ENCODE measurements at places on chromosomes 2 and 18.

- H3K4me1 ChIP-seq, result no peaks in the 10 kb centered on the region
- H3K36me3 ChIP-seq, result no peaks in the 10 kb centered on the region
- H3K4me3 ChIP-seq, result no peak overlapping the region
Observed at GRCh38 chr18:22734791-22735627, 198.1 kb upstream of the RBBP8 start.

DNA sequence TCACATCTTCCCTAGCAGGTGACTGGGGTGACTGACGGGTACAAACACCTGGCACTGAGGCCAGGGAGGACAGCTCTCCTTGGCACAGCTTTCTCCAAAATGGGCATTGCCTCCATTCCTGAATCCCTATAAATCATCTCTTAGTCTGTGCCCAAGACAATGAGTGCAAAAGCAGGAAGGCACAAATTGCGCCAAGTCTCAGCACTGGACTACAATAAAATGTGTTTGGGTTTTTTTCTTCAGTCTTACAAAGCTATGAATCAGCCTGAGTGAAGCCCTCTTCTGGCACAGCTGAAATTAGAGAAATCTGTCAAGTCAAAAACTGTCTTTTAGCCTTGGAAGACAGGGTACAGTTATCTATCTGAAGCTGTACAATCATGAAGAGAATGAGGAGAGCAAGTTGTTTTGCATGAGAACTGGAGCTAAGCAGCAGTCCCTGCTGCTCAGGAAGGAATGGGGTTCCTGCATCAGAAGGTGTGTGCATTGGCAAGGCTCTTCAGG is 90.8 kb downstream of the EPB41L3 start:
- H3K27me3 ChIP-seq, result no peaks in the 10 kb centered on the region
- H3K27ac ChIP-seq, result no peak overlapping the region
- DNase-seq, result no peak
- H3K4me3 ChIP-seq, result no peak overlapping the region
- no peaks in the 10 kb centered on the region for H3K36me3 ChIP-seq

DNA sequence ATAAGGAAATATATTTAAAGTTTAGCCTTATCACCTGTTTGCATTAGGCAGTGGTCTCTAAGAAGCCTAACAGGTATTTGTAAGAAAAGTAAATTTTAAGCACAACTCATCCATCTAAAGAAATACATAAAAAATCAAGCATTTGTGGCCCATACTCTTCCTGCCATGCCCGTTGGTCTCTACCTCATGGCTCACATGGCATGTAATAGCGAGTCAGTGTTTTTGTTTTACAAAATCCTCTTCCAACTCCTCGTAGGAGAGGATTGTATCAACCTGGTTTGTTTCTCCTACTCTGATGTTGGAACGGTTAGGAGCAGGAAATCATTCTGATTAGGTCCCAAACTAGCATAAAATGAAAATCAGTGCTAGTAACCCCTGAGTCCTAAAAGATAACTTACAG is 91.8 kb downstream of the FMNL2 start:
- peaks cover 77% of the 10 kb centered on the region for H3K4me1 ChIP-seq
- no peak overlapping the region for H3K4me3 ChIP-seq
- no peak overlapping the region for H3K27ac ChIP-seq
- DNase-seq, result no peak
- H3K27me3 ChIP-seq, result no peaks in the 10 kb centered on the region
- no peaks in the 10 kb centered on the region for H3K36me3 ChIP-seq

DNA sequence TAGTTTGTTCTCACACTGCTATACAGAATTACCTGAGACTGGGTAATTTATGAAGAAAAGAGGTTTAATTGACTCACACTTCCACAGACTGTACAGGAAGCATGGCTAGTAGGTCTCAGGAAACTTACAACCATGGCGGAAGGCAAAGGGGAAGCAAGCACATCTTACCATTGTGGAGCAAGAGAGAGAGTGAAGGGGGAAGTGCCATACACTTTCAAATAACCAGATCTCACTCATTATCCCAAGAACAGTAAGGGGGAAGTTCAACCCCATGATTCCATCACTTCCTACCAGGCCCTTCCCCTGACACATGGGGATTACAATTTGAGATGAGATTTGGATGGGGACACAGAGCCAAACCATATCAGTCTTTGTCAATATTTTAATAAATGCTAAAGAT is 5.0 kb upstream of the CRYGB start:
- H3K4me1 ChIP-seq, result no peaks in the 10 kb centered on the region
- no peaks in the 10 kb centered on the region for H3K27me3 ChIP-seq
- DNase-seq, result no peak

- no peaks in the 10 kb centered on the region for H3K4me1 ChIP-seq
- no peak overlapping the region for H3K27ac ChIP-seq
- no peak overlapping the region for H3K4me3 ChIP-seq
- H3K27me3 ChIP-seq, result no peaks in the 10 kb centered on the region
- no peaks in the 10 kb centered on the region for H3K36me3 ChIP-seq
Observed at GRCh38 chr18:54755456-54755855, 72.8 kb upstream of the RAB27B start.

- H3K4me1 ChIP-seq, result no peaks in the 10 kb centered on the region
- H3K27me3 ChIP-seq, result no peaks in the 10 kb centered on the region
- DNase-seq, result no peak
- no peak overlapping the region for H3K4me3 ChIP-seq
Observed at GRCh38 chr18:63097178-63097577, 222.4 kb downstream of the BCL2 start.

GRCh38 chr18:62357079-62357719 is 32.1 kb downstream of the TNFRSF11A start:
- H3K27me3 ChIP-seq, result no peaks in the 10 kb centered on the region
- no peaks in the 10 kb centered on the region for H3K4me1 ChIP-seq
- DNase-seq, result no peak
- no peaks in the 10 kb centered on the region for H3K36me3 ChIP-seq

DNA sequence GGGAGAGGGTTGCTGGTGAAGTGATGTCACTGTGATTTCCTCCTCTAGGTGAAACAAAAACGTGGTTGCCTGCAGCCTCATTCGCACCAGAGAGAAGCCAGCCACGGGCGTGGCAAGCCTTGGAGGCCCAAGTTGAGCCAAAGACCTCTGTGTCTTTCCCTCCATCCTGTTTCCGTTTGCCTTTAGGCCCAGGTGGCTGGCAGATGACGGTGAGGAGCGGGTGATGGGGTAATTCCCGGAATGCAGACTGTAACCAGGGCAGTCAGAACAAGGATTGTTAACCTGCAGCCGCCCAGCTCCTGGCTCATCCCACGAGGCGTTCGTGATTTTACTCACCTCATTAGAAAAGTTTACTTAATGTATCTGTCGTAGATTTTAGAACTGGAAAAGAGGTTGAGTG is 14.4 kb downstream of the CTIF start:
- peaks cover 53% of the 10 kb centered on the region for H3K36me3 ChIP-seq
- DNase-seq, result no peak
- no peaks in the 10 kb centered on the region for H3K27me3 ChIP-seq

DNA sequence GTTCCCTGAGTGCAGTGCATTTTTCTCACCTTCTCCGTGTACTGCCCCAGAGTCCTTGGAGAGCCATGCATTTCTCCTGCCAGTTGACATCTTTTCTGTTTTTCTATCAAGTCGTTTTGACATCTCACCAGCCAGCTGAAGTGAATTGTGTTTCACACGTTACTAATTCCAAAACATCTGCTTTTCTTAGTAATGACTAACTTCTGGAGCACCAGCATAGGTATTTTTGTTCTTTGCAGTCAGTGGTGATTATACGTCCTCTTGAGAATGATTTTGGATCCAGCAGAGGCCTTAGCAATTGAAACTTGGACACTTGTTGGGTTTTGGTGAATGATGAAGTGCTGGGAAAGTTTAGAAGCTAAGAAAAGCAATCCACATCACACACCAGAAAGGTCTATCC is 112.5 kb downstream of the PIK3C3 start:
- no peaks in the 10 kb centered on the region for H3K27me3 ChIP-seq
- no peak for DNase-seq
- H3K4me1 ChIP-seq, result no peaks in the 10 kb centered on the region

DNA sequence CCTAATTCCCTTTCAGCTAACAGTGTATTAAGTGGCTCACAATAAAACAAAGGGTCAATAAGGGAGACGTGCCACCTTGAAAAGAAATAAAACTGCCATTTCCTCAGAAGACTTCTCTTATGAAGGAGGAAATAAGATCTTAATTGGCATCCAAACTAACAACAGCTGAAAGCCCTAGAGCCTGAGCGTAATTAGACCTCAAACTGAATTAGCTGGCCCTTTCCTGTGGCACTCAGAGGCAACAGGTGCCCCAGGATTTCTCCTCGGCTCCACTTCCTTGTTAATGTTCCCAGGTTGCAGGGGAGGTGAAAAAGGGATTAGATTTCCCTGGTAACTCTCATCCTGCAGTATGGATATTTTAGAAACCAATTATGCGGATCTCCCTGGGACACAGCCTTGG is 804.3 kb downstream of the DCDC2C start:
- no peak overlapping the region for H3K27ac ChIP-seq
- no peaks in the 10 kb centered on the region for H3K4me1 ChIP-seq
- H3K36me3 ChIP-seq, result no peaks in the 10 kb centered on the region
- DNase-seq, result no peak

GRCh38 chr18:13756261-13756660 is 29.8 kb downstream of the RNMT start:
- H3K36me3 ChIP-seq, result no peaks in the 10 kb centered on the region
- no peak overlapping the region for H3K4me3 ChIP-seq
- H3K27me3 ChIP-seq, result no peaks in the 10 kb centered on the region

GRCh38 chr2:150938527-150938926 is 323.1 kb downstream of the RBM43 start:
- DNase-seq, result no peak
- H3K4me1 ChIP-seq, result no peaks in the 10 kb centered on the region
- H3K36me3 ChIP-seq, result no peaks in the 10 kb centered on the region
- H3K27ac ChIP-seq, result no peak overlapping the region
- no peaks in the 10 kb centered on the region for H3K27me3 ChIP-seq
- H3K4me3 ChIP-seq, result no peak overlapping the region

DNA sequence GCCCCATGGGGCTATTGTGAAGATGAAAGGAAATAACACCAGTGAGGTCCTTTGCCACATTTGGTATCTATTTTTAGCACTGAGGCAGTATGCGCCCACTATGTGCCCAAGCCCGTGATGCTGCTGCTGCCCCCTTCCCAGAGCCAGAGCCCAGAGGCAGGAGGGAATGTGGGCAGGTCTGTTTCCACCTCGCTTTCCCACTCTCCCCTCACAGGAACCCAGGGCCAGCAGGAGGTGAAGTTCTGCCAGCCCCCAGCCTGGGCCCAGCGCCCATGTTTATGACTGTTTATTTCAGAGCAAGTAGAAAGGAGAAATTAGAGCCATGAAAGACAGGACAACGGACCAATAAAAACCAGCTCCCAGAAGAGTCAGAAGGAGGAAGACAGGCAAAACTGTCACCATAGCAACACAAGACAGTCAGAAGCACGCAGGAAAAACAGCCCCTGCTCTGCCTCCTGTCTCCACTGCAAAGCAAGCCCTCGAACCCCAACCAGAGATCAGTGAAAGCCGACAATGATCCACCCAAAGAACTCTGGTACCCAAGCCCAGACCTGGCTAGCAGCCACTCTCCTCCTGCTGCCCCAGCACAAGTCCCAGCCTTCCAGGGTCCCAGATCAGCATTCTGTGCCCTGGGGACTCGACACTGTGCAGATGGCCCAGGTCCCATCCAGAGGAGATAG is 1.4 kb downstream of the CYRIA start:
- H3K27me3 ChIP-seq, result no peaks in the 10 kb centered on the region
- no peak for DNase-seq
- H3K36me3 ChIP-seq, result no peaks in the 10 kb centered on the region
- H3K27ac ChIP-seq, result peak overlapping the region; percentile 30

GRCh38 chr18:8084160-8084559 is 517.0 kb downstream of the PTPRM start:
- no peak overlapping the region for H3K4me3 ChIP-seq
- H3K27ac ChIP-seq, result no peak overlapping the region
- H3K27me3 ChIP-seq, result no peaks in the 10 kb centered on the region
- H3K36me3 ChIP-seq, result no peaks in the 10 kb centered on the region

- H3K36me3 ChIP-seq, result no peaks in the 10 kb centered on the region
- no peak for DNase-seq
- no peak overlapping the region for H3K27ac ChIP-seq
- H3K4me3 ChIP-seq, result no peak overlapping the region
Observed at GRCh38 chr18:35618696-35619095, 37.2 kb downstream of the GALNT1 start.

DNA sequence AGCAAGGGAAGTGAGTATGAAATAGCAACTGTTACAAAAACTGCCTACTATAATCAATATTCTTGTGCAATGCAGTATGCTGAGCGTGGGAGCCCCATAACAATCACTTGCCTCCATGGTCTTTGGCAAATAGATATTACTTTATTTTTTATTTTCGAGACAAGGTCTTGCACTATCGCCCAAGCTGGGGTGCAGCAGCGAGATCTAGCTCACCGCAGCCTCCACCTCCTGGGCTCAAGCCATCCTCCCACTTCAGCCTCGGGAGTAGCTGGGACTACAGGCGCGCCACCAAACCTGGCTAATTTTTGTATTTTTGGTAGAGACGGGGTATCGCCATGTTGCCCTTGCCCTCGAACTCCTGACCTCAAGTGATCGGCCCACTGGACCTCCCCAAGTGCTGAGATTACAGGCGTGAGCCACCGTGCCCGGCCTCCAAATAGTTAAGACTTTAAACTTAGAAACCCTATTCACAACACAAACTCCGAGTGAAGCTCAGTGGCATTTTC is 1.2 kb upstream of the CCNT2 start:
- peak overlapping the region; percentile 72 for H3K4me3 ChIP-seq
- DNase-seq, result no peak
- H3K27me3 ChIP-seq, result no peaks in the 10 kb centered on the region
- H3K27ac ChIP-seq, result peak overlapping the region; percentile 95
- H3K36me3 ChIP-seq, result no peaks in the 10 kb centered on the region

- no peaks in the 10 kb centered on the region for H3K36me3 ChIP-seq
- H3K27me3 ChIP-seq, result no peaks in the 10 kb centered on the region
- no peak for DNase-seq
- no peak overlapping the region for H3K4me3 ChIP-seq
- H3K4me1 ChIP-seq, result no peaks in the 10 kb centered on the region
Observed at GRCh38 chr2:117775703-117776219, 38.7 kb upstream of the DDX18 start.

GRCh38 chr18:35710581-35710980 is 129.0 kb downstream of the GALNT1 start:
- H3K27me3 ChIP-seq, result no peaks in the 10 kb centered on the region
- H3K4me3 ChIP-seq, result no peak overlapping the region
- DNase-seq, result no peak
- H3K4me1 ChIP-seq, result no peaks in the 10 kb centered on the region
- H3K36me3 ChIP-seq, result no peaks in the 10 kb centered on the region

- no peak overlapping the region for H3K4me3 ChIP-seq
- no peak overlapping the region for H3K27ac ChIP-seq
- no peak for DNase-seq
- no peaks in the 10 kb centered on the region for H3K36me3 ChIP-seq
- H3K27me3 ChIP-seq, result no peaks in the 10 kb centered on the region
- no peaks in the 10 kb centered on the region for H3K4me1 ChIP-seq
Observed at GRCh38 chr2:141911485-141912066, 219.2 kb downstream of the LRP1B start.

GRCh38 chr2:215658635-215659305 is 222.9 kb upstream of the FN1 start:
- no peak for DNase-seq
- no peak overlapping the region for H3K4me3 ChIP-seq
- H3K36me3 ChIP-seq, result no peaks in the 10 kb centered on the region
- no peaks in the 10 kb centered on the region for H3K4me1 ChIP-seq

- no peak overlapping the region for H3K27ac ChIP-seq
- no peaks in the 10 kb centered on the region for H3K27me3 ChIP-seq
- peaks cover 20% of the 10 kb centered on the region for H3K4me1 ChIP-seq
- DNase-seq, result peak; percentile 10
Observed at GRCh38 chr2:240462073-240462706, 26.7 kb downstream of the GPC1 start.

GRCh38 chr2:54669677-54670484 is 53.6 kb upstream of the EML6 start:
- peaks cover 75% of the 10 kb centered on the region for H3K4me1 ChIP-seq
- DNase-seq, result no peak
- no peaks in the 10 kb centered on the region for H3K27me3 ChIP-seq
- no peak overlapping the region for H3K4me3 ChIP-seq
